ENCODE measurements at places on chromosomes 2 and 18. TPM values are rescaled to one million over a fixed set of nuclear protein-coding genes. Genes with fewer than 3 reads are reported as not detected.
A peak's percentile ranks its signal among the peaks of the same experiment; 100 is the strongest.

SYT4 gene
- polyA plus RNA-seq, result not detected

PAX3 gene
- polyA plus RNA-seq, result not detected

DNA sequence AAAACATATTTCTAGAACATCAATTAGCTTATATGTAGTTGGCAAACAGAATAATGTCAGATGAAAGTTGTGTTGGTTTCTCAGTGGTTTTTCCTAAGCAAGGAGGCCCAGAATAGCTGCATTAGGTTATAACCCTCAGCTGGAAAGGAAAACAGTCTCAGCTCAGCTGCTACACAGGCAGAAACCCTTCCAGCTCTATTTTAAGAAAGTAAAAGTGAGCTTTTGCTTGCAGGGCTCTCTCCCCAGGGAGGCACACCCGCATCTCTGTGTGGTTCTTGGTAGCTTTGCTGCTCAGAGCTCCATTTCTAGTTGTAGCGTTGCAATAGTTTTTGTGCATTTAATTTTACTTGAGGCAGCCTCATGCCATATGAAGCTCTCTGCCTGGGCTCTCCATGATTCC is 54.6 kb downstream of the PIKFYVE start:
- no peak for DNase-seq

DNA sequence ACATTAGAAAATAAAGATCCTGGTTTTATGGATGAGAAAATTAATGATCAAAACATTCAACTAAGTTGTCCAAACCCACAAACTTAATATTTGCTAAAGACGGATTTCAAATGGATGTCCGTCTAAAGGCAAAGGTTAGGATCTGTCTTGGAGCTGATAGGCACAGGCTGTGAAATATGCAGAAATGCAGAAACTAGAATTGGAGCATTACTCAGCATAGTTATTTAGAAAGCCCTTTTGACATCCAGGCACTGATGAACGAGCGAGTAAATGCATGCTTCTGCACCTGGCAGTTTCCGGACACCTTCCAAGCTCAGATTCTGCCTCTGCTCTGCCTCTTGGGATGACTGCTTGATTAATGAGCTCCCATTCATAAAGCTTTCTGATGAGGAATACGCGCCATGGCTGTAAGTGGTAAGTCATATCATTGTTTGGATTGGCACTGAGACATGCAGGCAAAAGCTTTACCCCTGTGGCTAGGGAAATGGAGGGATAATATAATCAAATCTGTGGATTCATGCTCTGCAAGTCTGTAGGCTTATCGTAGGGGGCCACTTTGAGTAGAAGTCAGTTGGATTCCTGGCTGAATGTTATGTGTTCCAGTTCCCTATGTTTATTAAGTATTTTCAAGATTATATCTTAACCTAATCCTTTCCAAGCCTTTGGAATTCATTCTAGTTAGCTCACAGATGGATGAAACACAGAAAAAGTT is 2176.3 kb upstream of the CELF4 start:
- no peak for DNase-seq

- DNase-seq, result no peak
Observed at GRCh38 chr2:198321522-198322088, 517.2 kb downstream of the PLCL1 start.

GRCh38 chr2:198054299-198054698 is 249.9 kb downstream of the PLCL1 start:
- peak; percentile 71 for DNase-seq

GRCh38 chr2:169005080-169005598 is 26.0 kb downstream of the ABCB11 start:
- no peak for DNase-seq

- DNase-seq, result peak; percentile 3
Observed at GRCh38 chr2:137383391-137383790, 580.9 kb upstream of the HNMT start.

GRCh38 chr2:127577503-127577902 is 42.0 kb downstream of the MYO7B start:
- DNase-seq, result no peak

GRCh38 chr2:150581717-150582472 is 94.4 kb upstream of the RND3 start:
- DNase-seq, result no peak

GRCh38 chr2:7825591-7826312 is 856.1 kb upstream of the ID2 start:
- peak; percentile 2 for DNase-seq

DNA sequence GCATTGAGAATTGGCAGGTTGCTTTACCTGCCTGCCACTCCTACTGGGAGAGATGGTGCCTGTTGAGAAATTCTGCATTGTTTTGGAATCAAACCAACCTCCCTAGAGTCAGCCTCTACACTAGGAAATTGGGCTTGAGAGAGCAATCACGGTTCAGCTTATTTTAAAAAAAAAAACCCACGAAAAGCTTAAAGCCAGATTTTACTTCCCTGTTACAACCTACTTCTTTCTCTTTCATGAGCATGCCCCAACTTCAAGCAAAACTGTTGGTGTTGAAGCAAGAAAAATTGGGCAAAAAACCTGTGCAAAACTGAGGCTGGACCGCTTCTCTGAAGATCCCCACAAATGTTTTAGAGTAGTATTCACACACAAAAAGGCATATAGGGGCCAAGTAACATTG is 134.6 kb upstream of the ZEB2 start:
- no peak for DNase-seq

GRCh38 chr18:34649080-34649479 is 61.0 kb upstream of the DTNA start:
- no peak for DNase-seq

GRCh38 chr2:160411167-160411566 is 82.4 kb downstream of the RBMS1 start:
- no peak for DNase-seq

All from CD4-positive, CD25-positive, alpha-beta regulatory T cell (primary cell).